Upper lobe of left lung (tissue), 6 donors: ENCODE measurements at places on chromosomes 1 and 21.

DNA sequence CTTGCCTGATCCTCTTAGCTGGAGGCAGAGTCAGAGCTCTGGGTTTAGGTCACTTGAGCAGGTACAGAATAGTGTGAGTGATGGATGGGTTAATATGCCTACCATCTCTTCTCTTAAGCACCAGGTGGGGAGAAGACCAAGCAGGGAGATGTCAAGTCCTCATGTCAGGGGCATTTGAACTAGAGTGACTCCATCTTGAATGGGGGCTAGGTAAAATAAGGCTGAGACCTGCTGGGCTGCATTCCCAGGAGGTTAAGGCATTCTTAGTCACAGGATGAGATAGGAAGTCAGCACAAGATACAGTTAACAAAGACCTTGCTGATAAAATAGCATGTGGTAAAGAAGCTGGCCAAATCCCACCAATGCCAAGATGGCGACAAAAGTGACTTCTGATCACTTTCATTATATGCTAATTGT is 77.4 kb upstream of the BTG3 start:
- no peaks in the 10 kb centered on the region for H3K27me3 ChIP-seq
- no peaks in the 10 kb centered on the region for H3K36me3 ChIP-seq
- peaks cover 9% of the 10 kb centered on the region for H3K4me1 ChIP-seq
- no peak for DNase-seq
- no peak overlapping the region for H3K4me3 ChIP-seq

DNA sequence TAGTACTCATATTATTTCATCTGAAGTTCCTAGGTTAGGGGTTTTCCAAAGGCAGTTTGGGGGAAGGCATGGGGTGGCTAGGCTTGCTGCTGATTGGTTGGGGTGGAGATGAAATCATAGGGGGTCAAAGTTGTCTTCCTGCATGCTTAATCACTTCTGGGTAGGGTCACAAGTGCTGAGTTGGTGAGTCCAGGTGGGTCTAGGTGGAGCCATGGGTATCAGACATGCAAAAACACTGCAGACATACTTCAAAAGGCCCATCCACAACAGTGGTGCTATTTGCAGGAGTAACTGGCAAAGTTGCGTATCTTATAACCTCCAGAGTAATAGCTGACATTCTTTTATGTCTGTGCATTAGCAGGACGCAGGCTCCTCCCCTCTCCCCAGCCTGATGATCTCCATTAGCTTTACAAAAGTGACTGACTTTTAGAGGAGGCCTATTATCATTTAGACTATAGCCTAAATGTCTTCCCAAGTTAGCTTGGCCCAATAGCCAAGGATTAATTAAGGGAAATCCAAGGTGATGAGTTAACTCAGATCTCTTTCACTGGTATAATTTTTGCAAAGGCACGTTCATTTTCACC is 374.4 kb upstream of the PRMT6 start:
- H3K4me3 ChIP-seq: no peak overlapping the region
- no peaks in the 10 kb centered on the region for H3K4me1 ChIP-seq
- H3K27me3 ChIP-seq: no peaks in the 10 kb centered on the region
- no peak for DNase-seq

DNA sequence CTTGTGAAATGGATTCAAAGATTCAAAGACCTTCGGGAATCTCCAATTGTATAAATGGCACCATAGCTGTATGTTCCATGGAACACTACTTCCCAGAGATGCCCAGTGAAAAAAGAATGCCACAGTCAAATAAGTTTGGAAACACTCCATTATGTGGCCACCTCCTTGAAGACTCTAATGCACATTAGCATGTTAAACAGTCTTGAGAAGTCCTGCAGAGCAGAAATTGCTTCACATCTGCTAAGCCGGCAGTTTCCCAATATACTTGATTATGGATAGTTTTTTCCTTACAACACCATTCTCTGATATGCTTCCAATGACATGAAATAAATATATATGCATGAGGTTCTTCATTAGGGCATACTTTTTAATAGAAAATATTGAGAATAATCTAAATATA is 12.7 kb upstream of the SELE start:
- no peaks in the 10 kb centered on the region for H3K27me3 ChIP-seq
- no peak overlapping the region for H3K27ac ChIP-seq
- DNase-seq: no peak
- H3K4me3 ChIP-seq: no peak overlapping the region
- H3K4me1 ChIP-seq: no peaks in the 10 kb centered on the region

DNA sequence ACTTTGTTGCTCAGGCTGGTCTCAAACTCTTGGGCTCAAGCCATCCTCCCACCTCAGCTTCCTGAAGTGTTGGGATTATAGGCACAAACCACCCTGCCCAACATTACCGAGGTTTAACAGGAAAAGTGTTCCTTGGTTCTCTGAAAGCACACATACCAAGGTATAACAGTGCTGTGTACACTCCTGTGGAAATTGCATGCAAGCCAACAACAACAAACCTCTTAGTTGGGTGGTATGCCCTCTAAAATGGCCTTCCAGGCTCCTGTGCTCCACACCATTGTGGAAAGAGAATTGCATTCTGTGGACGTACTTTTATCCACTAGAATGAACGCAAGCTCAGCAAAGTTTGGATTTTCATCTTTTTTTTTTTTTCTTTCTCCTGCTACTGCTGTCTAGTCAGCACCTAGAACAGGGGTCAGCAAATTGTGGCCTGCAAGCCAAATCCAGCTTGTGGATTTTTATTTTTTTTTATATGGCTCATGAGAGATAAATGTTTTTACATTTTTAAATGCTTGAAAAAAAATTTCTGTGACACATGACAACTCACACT is 192.2 kb upstream of the TNR start:
- H3K27me3 ChIP-seq: no peaks in the 10 kb centered on the region
- DNase-seq: no peak
- H3K36me3 ChIP-seq: peaks cover 15% of the 10 kb centered on the region
- H3K4me3 ChIP-seq: no peak overlapping the region

DNA sequence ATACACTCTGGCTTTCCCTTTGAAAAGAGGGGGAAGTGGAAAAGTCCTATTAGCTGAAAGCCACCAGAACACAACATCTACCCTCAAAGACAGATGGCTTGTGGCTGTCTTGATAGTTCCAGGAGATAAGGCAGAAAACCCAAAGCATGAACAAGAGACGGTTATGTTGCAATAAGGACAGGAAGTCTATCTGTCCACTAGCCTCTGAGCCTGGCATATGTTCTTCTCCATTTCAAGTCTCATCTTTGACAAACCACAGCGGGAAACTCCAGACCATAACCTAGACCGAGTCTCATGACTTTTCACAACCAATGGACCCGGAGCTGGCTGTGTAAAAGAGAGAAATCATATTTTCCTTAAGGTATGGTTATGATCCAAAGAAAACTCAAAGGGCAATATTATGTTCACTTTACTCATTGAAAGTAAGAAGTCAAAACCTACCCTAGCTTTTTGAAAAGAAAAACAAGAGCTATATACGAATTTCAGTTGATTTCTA is 33.8 kb downstream of the DUSP10 start:
- H3K4me1 ChIP-seq: peaks cover 21% of the 10 kb centered on the region
- peaks cover 10% of the 10 kb centered on the region for H3K36me3 ChIP-seq
- peak; percentile 49 for DNase-seq
- no peak overlapping the region for H3K4me3 ChIP-seq
- H3K27ac ChIP-seq: peak overlapping the region; percentile 21
- no peaks in the 10 kb centered on the region for H3K27me3 ChIP-seq
